Hair follicle dermal papilla cell (primary cell): ENCODE measurements at places on chromosomes 3 and 15. TPM values are rescaled to one million over a fixed set of nuclear protein-coding genes. Genes with fewer than 3 reads are reported as not detected.

EBLN2 gene
- 5.2 and 6.5 TPM in 2 replicates for total RNA-seq

MUSTN1 gene
- total RNA-seq: not detected in 2 replicates

MAPKAPK3 gene
- 54.0 and 61.0 TPM in 2 replicates for total RNA-seq

NR2E3 gene
- total RNA-seq: 0.16 TPM in 1 of 2 replicates, not detected in the other

GHSR gene
- not detected in 2 replicates for total RNA-seq

GP9 gene
- not detected in 2 replicates for total RNA-seq

TRIM42 gene
- total RNA-seq: not detected in 2 replicates

C3orf22 gene
- not detected in 2 replicates for total RNA-seq

GOLGA8R gene
- 1.8 and 4.0 TPM in 2 replicates for total RNA-seq

PAQR5 gene
- total RNA-seq: 2.6 and 3.5 TPM in 2 replicates

ANKRD63 gene
- total RNA-seq: not detected in 2 replicates

GOLGA6A gene
- total RNA-seq: not detected in 2 replicates

DHX30 gene
- total RNA-seq: 68.7 and 76.9 TPM in 2 replicates

DUOX2 gene
- under 0.01 and 0.12 TPM in 2 replicates for total RNA-seq

CCR5 gene
- total RNA-seq: not detected in 2 replicates

ACTL6A gene
- 33.6 and 50.6 TPM in 2 replicates for total RNA-seq

IMPG2 gene
- total RNA-seq: 0.65 and 0.73 TPM in 2 replicates

TEX55 gene
- total RNA-seq: not detected in 2 replicates

C15orf62 gene
- 0.12 TPM in 1 of 2 replicates, not detected in the other for total RNA-seq

PLA2G4D gene
- not detected in 2 replicates for total RNA-seq

CACNA2D3 gene
- 2.4 and 4.2 TPM in 2 replicates for total RNA-seq

CCR1 gene
- 0.49 and 0.81 TPM in 2 replicates for total RNA-seq

MUC13 gene
- total RNA-seq: not detected in 2 replicates

LSAMP gene
- total RNA-seq: 0.12 and 0.49 TPM in 2 replicates

MAP1A gene
- 115 and 116 TPM in 2 replicates for total RNA-seq

ZNF774 gene
- 0.85 and 1.9 TPM in 2 replicates for total RNA-seq

HRG gene
- not detected in 2 replicates for total RNA-seq

LIPH gene
- 0.65 TPM in 1 of 2 replicates, not detected in the other for total RNA-seq

NRG4 gene
- total RNA-seq: not detected in 2 replicates

GOLGA8J gene
- total RNA-seq: not detected in 2 replicates

TERC gene
- total RNA-seq: 104 and 183 TPM in 2 replicates

ADAMTS7 gene
- 11.7 and 13.6 TPM in 2 replicates for total RNA-seq
